ENCODE measurements at places on chromosomes 12 and 14.

GRCh38 chr14:35433826-35434225 lies 29.3 kb upstream of the NFKBIA start:
- no peak for DNase-seq

DNA sequence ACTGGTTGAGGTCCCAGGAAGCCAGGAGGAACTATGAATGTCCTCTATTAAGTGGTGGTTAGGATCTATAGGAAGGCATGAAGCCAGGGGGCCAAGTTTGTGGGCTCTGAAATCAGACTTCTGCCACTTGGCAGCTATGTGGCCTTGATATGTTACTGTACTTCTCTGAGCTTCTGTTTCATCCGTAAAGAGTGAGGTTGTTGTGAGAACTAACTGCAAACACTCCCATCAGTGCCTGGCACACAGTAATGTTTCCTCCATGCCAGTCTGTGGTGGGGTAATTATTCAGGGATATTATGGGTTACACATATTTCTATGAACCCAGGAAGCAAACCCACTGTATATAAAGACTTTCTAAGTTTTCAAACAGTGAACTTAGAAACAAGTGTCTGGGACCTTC lies 57.4 kb downstream of the PLXNC1 start:
- no peak for DNase-seq

DNA sequence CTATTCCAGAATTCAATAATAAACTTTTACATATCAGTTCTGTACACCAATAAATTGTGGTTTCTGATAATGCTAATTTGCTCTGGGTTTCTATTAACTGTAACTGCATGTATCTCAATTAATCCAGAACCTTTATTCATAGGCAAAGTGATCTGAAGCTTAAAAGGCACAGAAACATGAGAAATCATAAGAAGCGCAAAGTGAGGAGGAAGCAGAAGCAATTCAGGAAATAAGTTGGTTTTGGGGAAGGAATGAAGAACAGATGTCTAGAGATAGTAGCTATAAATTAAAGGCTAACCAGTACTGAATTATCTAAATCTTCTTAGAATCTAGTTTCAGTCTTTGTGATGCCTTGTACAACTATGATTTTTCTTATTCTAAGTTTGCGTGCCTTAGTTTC lies 24.6 kb downstream of the KERA start:
- DNase-seq, result no peak

GRCh38 chr14:56816574-56817391 lies 6.5 kb upstream of the OTX2 start:
- no peak for DNase-seq

GRCh38 chr12:106378788-106379187 lies 21.2 kb downstream of the POLR3B start:
- no peak for DNase-seq

DNA sequence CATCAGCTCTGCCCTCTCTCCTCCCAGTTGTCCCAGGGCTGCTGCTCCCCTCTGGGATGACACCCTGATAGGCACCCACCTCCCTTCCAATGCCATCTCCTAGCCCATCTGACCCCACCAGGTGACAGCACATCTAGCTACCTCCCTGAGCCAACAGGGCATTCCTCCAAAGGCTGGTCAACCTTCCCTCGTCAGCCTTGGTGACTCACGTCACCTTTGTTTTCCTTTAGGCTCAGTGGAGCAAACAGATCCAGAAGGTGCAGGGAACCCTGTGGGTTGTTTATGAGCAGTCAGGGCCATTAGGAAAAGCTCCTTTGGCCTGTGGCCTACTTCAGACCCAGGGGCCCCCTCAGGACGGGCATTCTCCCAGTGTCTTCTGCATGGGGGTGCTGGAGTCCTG lies 32.4 kb downstream of the PIGH start:
- DNase-seq, result no peak

- no peak for DNase-seq
These were observed 123.9 kb downstream of the GPR65 start for GRCh38 chr14:88128816-88129215.

GRCh38 chr14:32588448-32589320 lies 259.6 kb downstream of the AKAP6 start:
- no peak for DNase-seq

DNA sequence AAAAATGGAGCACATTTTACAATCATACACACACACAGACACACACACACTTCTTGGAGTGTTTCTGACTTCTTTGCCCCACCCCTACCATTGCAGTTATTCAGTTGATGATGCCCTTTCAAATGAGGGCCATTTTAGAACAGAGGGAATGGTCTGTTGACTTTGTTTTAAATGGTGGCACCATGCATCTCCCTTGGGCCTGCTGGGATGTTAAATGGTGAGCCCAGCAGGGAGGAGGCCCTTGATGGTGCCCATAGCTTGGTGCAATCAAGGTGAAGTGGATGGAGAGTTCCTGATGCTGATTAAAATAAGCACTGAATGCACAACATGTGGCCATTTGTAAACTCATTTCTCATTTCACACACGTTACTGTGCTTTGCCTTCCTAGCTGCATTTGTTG lies 13.3 kb downstream of the C12orf75 start:
- no peak for DNase-seq

GRCh38 chr14:81068176-81068782 lies 112.9 kb downstream of the TSHR start:
- no peak for DNase-seq

DNA sequence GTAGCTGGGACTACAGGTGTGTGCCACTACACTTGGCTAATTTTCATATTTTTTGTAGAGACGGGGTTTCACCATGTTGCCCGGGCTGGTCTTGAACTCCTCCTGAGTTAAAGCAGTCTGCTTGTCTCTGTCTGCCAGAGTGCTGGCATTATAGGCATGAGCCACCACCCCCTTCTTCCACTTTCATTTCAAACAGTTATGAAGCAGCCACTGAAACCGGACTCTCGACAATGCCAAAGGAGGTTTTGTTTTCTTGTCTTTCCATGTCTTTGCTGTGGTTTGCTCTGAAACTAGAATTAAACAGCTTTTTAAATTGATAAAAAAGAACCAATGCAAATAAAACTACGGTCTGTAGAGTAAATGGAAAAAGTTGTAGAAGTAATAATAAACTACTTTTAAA lies 30.4 kb downstream of the RAP1B start:
- DNase-seq, result no peak

DNA sequence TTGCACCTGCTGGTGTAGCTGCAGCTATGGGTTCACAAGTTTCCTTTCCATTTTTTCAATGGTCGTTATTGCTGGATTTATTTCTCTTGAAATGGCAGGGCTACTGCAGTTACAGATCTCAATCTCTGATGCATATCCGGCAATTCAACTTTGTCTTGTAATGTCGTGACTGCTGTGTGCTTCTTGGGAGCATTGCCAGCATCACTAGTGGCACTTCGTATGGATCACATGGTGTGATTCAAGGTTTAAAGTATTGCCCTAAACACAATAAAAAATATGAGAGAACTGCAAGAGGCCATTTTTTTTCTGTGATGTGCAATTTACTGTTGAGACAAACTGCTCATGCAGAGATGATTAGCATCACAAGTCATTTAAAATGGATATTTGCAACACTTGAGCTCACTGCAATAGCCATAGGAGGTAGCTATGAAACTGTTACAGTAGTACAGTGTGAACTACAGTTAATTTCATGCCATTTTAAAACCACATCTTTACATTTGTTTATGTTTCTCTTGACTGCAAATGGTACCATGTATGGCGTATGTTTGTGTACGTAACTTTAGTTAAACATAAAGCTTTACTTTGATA lies 217.4 kb upstream of the PDE3A start:
- no peak for DNase-seq

DNA sequence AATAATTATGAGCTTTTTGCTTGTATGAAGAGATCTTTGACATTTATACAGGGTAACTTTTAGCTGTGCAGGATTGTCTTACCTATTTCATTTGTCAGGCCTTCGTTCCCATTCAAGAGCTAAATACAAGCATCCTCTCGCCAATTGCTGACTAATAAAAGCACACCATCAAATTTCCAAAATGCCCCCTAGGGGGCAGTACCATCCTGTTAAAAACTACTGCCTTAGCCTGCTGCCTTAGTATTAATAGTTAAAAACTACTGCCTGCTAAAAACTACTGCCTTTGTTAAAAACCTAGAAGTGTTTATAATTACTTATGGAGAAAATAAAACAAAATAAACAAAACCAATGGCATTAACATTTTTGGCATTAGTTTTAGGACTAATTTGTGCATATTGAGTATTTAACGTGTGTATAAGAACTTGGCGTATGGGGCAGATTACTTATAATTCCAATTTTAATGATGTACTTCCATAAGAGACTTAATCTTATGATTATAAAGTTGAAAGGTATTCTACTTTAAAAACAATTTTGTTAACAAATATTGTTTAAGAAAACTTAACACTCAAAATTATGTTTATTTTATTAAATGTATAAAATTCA lies 3.0 kb upstream of the IFI27L2 start:
- no peak for DNase-seq

GRCh38 chr12:75471902-75472890 lies 8.4 kb upstream of the GLIPR1 start:
- DNase-seq, result no peak

DNA sequence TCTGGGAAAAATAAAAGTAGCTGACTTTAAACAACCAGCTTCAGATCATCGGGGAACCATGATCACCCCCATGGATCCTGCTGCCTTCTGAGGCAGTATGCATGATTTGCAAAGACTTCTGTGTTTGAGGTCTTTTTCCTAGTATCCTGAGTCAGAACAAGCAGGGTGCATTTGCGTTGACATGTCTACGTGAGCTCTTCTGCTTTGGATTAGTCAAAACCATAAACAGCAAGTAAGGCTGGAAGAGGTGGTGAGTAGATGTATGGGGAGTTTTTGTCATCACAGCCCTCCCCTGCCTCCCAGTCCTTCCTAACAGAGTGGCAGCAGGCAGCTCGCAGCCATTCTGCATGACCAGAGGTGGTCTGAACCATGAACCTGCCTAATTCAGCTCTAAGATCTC lies 24.1 kb downstream of the PLEKHG7 start:
- no peak for DNase-seq

DNA sequence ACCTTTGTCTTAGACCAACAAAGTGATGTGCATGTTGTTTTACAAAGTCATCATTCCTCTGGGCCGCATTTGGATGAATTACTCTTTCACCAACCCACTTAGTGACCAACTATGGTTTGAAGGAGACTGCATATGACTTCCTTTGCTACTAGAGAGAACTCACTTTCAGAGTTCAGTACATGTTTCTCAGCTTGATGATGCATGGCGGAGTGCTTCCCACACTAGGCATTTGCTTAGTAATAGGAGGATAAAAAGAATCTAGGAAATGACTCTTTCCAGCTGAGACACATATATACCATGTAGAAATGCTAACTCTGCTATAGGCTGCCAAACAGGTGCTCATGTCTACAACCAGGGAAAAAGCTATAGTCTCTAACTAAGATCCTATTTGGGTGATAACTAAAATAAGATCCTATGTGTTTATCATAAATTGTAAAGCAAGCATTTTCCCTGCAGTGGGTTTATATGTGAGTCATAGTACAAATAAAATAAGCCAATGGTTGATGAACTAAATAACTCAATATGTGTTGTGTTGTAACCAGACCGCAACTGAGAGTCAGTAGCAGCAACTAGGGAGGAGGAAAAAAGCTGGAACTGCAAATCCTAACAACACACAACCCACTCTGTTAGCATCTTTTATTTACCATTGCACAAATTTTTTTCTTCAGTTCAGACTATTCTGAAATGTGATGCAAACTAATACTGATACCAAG lies 87.2 kb downstream of the TSPAN8 start:
- no peak for DNase-seq

GRCh38 chr12:19764408-19764807 lies 325.1 kb downstream of the AEBP2 start:
- DNase-seq, result no peak

- DNase-seq, result no peak
These were observed 26.0 kb downstream of the SH2B3 start for GRCh38 chr12:111431772-111432171.

DNA sequence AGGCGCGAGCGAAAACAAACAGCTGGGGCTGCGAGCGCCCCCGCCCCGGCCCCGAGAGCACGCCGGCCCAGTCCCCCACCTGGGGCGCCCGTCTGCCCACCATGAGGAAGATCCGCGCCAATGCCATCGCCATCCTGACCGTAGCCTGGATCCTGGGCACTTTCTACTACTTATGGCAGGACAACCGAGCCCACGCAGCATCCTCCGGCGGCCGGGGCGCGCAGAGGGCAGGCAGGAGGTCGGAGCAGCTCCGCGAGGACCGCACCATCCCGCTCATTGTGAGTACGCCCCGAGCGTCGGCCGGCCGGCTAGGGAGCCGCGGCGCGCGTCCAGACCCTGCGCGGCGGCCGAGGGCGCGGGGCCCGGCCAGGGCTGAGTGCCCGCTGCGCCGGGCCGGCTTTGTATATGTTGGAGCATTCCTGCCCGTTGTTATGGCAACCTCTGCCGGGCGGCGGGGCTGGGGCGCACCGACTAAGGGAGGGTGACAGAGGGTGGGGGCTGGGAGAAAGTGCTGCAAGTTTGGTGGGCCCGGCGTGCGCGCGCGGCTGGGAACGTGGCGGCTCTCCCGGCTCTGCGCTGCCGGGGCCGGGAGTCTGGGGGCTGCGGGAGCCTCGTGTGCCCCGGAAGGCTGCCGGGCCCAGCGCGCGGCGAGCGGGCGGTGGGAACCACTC lies 367 bp downstream of the GALNT16 start:
- no peak for DNase-seq

DNA sequence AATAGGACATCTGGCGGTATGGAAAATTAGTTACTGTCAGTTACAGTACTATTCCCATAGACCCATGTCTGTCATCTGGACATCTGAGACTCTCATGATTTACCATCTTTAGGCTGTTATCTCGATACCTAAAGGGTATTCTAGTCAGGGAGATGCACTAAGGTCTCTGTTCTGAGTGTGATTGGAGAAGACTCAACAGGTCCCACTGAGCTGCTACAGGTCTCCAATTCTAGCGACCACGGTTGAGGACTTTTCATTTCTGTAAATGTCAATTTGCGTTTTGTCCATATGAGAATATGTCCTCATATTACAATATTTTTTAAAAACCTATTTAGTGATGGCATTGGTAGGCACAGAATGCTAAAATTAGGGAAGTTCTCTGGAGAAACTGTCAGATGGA lies 1160.2 kb downstream of the TMEM121 start:
- DNase-seq, result no peak

- no peak for DNase-seq
These were observed 10.9 kb downstream of the COPS7A start for GRCh38 chr12:6734506-6735387.

GRCh38 chr14:80545935-80546854 lies 334.9 kb upstream of the DIO2 start:
- DNase-seq, result no peak

- DNase-seq, result no peak
These were observed 32.7 kb downstream of the GPHB5 start for GRCh38 chr14:63286071-63286470.

DNA sequence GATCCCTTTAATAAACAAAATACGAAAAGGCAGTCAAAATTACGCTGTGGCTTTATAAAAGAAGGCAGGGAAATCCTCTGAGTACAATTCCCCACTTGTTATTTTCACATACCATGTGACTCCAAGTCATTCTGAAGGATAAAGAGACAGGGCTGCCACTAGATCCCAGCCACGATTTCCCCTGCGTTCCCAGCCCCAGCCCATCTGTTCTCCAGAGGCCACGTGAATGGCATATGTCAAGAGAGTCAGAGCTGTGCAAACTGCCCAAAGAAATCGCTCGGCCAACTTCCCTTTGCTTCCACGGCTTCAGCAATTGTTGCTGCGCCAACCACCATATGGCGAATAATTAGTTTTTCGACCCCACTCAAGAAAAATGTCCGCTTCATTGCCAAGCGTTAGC lies 161.3 kb downstream of the C12orf42 start:
- no peak for DNase-seq

GRCh38 chr14:94050231-94050880 lies 24.2 kb downstream of the OTUB2 start:
- no peak for DNase-seq
